Activated T-helper 1 cell treated with anti-CD3 and anti-CD28 coated beads, Interleukin-2, amount 50 U/mL, for 16 hours (primary cell): ENCODE measurements at places on chromosomes 1 and 21.

GRCh38 chr1:79539001-79539400, 532.5 kb upstream of the ADGRL4 start:
- no peak for DNase-seq

GRCh38 chr1:29991025-29991424, 732.4 kb downstream of the MATN1 start:
- no peak for DNase-seq

DNA sequence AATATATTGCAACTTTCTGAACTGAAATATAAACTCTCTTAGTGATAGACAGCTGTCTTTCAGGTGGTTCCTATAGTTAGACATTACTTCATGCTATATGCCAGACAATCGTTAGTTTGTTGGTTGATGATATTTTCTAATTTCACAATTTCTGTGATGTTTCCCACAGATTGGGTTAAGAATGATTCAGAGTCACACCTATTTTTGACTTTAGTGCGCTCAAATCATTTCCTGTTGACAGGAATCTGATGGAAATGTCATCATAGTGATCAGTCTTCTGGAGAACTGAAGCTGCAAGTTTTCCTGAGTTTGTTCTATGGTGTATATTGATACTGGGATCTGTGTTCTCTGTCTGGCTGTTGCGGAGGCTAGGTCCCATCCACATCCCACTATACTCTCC, 119.7 kb downstream of the C1orf21 start:
- DNase-seq, result no peak

GRCh38 chr1:109619576-109620400, at the start of the genes AMPD2 and GNAT2:
Gene AMPD2 (plus strand): TSS chr1:109619837. CDS start chr1:109621176, 1,339 bp downstream.
Gene GNAT2 (minus strand): TSS chr1:109619616. CDS start chr1:109612870, 6,746 bp downstream.
- DNase-seq, result peak; percentile 40

- no peak for DNase-seq
These were observed 165.2 kb upstream of the SAMSN1 start for GRCh38 chr21:14711287-14711686.

DNA sequence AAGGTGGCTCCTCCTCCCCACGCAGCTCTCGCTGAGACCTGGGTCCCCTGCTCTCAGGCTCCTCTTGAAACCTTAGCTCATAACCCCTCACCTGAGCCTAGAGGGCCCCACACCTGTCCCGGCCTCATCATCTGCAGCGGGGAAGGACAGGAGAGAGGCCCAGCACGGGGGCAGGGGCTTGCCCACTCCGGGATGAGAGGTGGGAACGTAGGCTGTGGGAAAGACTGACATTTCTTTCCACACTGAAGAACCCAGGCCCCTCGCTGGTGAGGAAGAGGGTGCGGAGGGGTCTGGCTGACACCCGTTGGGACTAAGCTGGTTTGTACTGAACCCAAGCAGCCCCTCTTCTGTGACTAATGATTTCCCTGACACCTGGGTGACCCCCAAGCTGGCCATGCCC, 14.0 kb upstream of the NES start:
- no peak for DNase-seq

- no peak for DNase-seq
These were observed 11.4 kb downstream of the SLC45A3 start for GRCh38 chr1:205668951-205669340.

GRCh38 chr1:176989754-176990153, 174.8 kb downstream of the ASTN1 start:
- no peak for DNase-seq

DNA sequence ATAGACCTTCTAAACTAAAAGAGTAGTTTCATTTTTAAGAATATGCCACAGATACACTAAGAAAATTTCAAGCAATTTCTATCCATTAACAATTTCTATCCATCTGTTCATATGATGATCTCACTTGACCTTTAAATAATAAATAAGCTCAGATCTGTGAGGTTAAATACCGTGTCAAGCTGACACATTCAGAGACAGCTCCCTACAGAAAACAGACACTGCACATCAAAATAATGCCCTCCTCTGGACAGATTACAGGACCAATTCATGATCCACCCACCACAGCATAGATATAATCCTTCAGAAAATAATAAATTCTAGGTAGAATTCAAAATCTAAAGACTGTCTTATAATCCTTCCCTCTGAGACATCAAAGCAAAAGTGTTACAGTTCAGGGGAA, 49.4 kb upstream of the SEC16B start:
- DNase-seq, result no peak

DNA sequence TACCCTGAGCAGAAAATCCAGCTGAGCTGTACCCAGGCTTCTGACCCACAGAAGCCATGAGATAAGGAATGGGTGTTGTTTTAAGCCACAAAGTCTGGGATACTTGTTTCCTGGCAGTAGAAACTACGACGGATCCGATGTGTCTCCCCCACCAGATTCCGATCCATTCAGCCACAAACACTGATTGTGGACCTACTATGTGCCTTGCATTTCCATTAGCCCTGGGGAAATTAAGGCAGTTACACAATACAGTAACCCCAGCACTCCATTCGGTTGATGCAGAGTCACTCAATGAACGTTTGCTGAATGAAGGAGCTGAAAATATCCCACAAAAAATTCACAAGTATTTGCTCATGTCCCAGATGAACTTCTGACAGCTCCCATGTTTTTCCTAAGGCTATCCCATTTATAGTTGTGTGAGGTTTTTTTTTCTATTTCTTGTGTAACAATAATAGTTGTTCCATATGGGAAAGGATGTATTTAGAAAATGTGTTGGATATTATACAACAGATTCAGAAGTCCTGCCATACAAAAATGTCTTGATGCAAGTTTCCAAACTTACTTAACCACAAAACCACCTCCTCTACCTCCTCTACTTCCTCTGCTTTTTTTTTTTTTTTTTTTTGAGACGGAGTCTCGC, 29.6 kb upstream of the KAZN start:
- no peak for DNase-seq

DNA sequence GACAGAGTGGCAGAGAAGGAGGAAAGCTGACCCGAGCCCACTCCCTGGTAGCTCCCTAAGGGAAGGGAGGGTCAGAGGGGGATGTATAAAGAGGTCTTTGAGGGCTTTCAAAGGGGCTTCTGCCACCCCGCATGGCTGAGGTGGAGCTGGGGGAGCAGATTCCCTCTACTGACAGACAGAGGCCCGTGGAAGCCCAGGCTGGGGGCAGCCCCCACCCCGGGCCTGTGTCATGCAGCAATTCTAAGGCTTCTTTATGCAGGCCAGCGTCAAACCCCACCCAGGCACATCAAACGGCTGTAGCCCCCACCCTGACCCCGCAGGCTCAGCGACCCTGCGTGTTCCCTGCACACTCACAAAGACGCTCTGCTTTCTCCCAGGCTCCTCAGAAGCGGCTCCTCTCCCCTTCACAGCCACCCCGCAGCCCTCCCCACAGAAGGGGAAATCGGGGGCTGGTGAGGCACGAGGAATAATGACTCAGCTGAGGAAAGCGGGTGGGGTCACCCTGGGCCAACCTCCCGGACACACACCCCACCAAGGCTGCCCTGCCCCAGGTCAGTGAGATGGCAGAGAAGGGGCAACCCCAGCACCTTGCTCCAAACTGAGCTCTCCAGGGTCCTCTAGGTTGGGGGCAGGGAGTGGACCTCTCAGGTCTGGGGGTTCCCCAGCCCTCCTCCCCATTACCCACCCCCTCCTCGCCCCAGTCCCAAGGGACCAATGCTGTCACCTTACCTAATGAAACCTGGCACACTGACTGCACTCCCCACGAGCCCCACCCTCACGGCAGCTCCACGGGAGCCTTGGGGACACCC, 10.8 kb downstream of the SLC45A3 start:
- no peak for DNase-seq

GRCh38 chr1:233971753-233972152, 67.3 kb downstream of the SLC35F3 start:
- no peak for DNase-seq

DNA sequence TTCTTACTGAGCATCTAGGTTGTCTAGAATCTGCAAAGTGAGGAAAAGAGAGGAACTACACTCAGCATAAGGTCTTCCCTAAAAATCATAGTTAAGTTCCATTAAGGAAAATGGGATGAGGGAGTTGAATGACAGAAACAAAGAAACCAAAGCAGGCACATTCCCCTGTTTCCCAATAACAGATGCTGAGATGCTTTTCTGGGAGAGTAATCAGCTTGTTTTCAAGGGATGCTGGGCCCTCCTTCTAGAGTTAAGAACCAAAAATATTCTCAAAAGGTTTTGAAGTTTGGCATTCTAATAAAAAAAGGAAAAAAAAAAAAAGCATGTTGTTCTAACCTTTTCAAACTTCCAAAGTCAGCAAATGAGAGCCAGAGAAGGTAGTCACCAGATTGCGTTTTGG, 105.2 kb upstream of the ZNF648 start:
- no peak for DNase-seq

GRCh38 chr1:101288491-101288944, 51.7 kb downstream of the S1PR1 start:
- DNase-seq, result peak; percentile 29

GRCh38 chr21:29303288-29303687, 4.6 kb downstream of the BACH1 start:
- no peak for DNase-seq

DNA sequence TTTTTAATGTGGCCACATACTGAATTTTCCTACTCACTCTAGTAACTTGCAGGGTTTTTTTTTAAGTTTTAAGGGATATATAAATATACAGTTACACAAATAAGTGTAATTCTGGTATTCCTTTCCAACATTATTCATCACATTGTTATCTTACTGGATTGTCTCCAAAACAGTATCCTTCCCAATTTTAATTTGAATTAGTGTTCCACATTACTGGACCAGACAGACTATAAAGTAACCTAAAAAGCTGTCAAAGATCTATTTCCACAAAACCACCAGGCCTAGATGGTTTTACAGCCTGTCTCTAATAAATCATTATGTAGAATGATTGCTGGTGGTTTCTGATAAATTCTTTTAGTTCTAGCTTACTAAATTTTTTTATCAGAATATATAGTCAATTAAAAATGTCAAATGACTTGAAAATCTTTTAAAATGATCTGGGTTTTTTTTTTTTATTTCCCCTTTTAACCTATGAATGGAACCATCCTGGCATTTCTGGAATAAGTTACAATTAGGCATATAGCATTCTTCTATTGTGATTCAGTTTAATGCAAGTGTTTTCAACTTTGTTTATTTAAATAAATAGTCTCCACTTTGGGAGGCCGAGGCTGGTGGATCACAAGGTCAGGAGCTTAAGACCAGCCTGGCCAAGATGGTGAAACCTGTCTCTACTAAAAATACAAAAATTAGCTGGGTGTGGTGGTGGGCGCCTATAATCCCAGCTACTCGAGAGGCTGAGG, 59.3 kb downstream of the PACC1 start:
- DNase-seq, result no peak

- DNase-seq, result no peak
These were observed 3.4 kb downstream of the FCER1G start for GRCh38 chr1:161218301-161219077.

- no peak for DNase-seq
These were observed 1788.1 kb downstream of the BRINP3 start for GRCh38 chr1:188689542-188689941.

DNA sequence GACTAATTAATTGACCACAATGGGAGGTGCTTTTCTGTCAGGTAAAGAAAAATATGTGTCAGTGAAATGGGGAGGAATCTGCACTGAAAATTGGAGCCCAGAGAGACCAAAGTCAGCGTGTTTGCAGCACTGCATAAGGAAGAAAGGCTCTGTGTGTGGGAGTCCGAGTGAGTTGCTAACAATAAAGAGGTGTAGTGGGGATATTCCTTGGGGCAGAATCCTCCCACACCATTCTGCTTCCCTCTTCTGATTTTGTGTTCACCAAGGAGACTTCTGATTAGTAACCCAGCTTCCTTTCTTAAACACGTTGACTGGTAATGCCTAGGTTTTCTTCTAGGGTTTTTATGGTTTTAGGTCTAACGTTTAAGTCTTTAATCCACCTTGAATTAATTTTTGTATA, 240.5 kb downstream of the RPS6KC1 start:
- no peak for DNase-seq
